ENCODE measurements at places on chromosomes 4 and X.
A peak's percentile ranks its signal among the peaks of the same experiment; 100 is the strongest.

GRCh38 chr4:82851885-82852750, 38.8 kb downstream of the SEC31A start:
- peak; percentile 47 for DNase-seq
- no peaks in the 10 kb centered on the region for H3K27me3 ChIP-seq

GRCh38 chr4:4599481-4600275, 57.8 kb upstream of the STX18 start:
- H3K36me3 ChIP-seq, result no peaks in the 10 kb centered on the region
- H3K4me1 ChIP-seq, result peaks cover 19% of the 10 kb centered on the region
- H3K4me3 ChIP-seq, result no peak overlapping the region
- no peak for DNase-seq
- no peak overlapping the region for H3K27ac ChIP-seq

DNA sequence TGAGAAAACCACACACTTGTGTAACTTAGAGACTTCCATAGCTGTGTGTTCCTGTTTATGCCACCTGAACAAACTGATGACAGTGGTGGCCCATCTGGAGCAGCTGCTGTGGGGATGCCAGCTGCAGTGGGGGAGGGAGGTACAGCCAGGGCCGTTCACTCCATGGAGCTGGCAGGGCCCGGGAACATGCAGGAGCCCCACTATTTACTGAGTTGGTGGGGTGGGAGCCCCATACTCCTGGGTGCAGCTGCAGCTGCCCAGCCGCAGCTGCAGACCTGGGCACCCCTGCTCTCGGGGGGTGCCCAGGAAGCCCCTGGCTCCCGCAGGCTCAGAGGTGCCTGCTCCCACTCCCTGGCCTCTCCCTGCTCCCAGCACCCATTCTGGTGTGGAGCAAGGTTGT, 398.6 kb upstream of the RASGEF1B start:
- H3K27me3 ChIP-seq, result no peaks in the 10 kb centered on the region
- peaks cover 9% of the 10 kb centered on the region for H3K4me1 ChIP-seq
- H3K36me3 ChIP-seq, result no peaks in the 10 kb centered on the region
- DNase-seq, result no peak
- H3K4me3 ChIP-seq, result no peak overlapping the region
- no peak overlapping the region for H3K27ac ChIP-seq

- no peak for DNase-seq
- H3K27me3 ChIP-seq, result no peaks in the 10 kb centered on the region
- H3K4me1 ChIP-seq, result no peaks in the 10 kb centered on the region
- H3K27ac ChIP-seq, result no peak overlapping the region
- no peaks in the 10 kb centered on the region for H3K36me3 ChIP-seq
Observed at GRCh38 chr4:172134521-172134920, 321.3 kb downstream of the GALNTL6 start.

GRCh38 chr4:122584519-122584918, 36.3 kb downstream of the IL21 start:
- no peaks in the 10 kb centered on the region for H3K36me3 ChIP-seq
- no peaks in the 10 kb centered on the region for H3K4me1 ChIP-seq
- H3K27me3 ChIP-seq, result no peaks in the 10 kb centered on the region
- no peak overlapping the region for H3K4me3 ChIP-seq
- H3K27ac ChIP-seq, result no peak overlapping the region
